ENCODE measurements at places on chromosomes 1 and 21. TPM values are rescaled to one million over a fixed set of nuclear protein-coding genes. Genes with fewer than 3 reads are reported as not detected.
A peak's percentile ranks its signal among the peaks of the same experiment; 100 is the strongest.

DNA sequence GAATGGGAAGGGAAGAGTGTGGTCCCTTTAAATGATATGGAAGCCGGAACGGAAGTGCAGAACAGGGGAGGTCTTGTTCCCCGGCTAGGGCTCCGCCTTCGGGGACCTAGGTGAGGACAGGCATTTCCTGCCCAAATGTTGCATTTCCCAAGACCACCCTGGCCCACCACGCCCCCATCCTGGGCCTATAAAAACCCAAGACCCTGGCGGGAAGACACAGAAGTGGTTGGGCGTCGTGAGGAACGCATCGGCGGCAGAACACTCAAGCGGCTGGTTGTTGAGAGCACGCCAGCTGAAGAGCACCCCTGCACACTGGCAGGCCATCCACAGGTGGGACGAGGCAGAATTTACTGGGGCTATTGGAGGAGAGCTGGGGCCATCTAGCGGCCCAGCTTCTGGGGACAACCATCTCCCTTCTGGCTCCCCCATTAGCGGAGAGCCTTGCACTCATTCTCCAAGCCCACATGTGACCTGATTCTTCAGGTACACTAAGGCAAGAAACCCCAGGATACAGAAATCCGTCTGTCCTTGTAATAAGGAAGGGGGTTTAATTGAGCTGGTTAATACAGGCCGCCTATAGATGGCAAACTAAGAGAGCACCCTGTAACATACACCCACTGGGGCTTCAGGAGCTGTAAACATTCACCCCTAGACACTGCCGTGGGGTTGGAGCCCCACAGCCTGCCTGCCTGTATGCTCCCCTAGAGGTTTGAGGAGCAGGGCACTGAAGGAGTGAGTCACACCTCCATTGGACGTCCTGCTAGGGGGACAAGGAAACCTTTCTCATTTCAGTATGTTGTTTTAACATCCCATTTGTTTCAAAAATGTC, 1327.9 kb downstream of the BRINP3 start:
- no peak for DNase-seq
- H3K27ac ChIP-seq = no peak overlapping the region
- H3K4me1 ChIP-seq = no peaks in the 10 kb centered on the region
- H3K4me3 ChIP-seq = peak overlapping the region; percentile 10

- H3K4me3 ChIP-seq = no peak overlapping the region
- no peaks in the 10 kb centered on the region for H3K36me3 ChIP-seq
- no peak overlapping the region for H3K27ac ChIP-seq
- no peaks in the 10 kb centered on the region for H3K27me3 ChIP-seq
These were observed 149.1 kb upstream of the L1TD1 start for GRCh38 chr1:62045574-62045973.

DNA sequence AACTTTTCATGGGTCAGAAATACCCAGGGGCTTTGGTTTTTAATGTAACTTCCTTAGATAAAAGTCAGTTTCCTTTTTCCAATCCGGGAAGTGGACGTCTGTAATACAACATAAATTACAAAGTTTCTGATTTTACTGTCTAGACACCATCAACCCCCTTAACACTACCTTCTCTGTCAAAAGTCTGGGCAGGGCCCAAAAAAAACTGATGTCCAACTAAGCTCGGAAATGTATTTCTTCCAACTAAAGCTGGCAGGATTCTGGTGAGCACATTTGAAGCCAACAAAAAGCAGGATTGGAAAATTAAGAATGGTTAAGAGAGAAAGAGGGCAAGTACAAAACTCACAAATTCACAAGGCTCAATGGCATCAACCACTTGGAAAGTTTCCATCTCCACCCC, 24.3 kb downstream of the DDAH1 start:
- no peak overlapping the region for H3K27ac ChIP-seq
- no peaks in the 10 kb centered on the region for H3K36me3 ChIP-seq
- H3K27me3 ChIP-seq = no peaks in the 10 kb centered on the region
- H3K4me3 ChIP-seq = no peak overlapping the region
- no peaks in the 10 kb centered on the region for H3K4me1 ChIP-seq
- no peak for DNase-seq

DNA sequence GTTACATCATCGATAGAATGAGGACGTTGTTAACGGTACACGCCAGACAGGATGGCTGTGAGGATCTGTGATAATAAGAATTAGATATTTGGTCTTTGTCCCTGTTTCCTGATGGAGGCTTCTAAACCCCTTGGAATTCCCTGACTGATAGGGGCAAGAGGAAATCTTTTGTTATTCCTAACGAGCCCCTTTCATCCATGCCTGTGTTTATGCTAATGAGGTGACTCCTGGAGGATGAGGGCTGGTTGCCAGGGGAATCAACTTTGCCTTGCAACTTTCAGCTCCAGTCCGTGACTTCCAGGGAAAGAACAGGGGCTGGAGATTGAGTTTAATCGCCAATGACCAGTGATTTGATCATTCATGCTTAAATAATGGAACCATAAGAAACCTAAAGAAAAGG, 39.3 kb upstream of the NLRP3 start:
- H3K27me3 ChIP-seq = no peaks in the 10 kb centered on the region
- no peaks in the 10 kb centered on the region for H3K4me1 ChIP-seq
- H3K36me3 ChIP-seq = no peaks in the 10 kb centered on the region
- DNase-seq = no peak
- H3K27ac ChIP-seq = no peak overlapping the region

- H3K27ac ChIP-seq = no peak overlapping the region
- H3K4me3 ChIP-seq = no peak overlapping the region
- H3K36me3 ChIP-seq = no peaks in the 10 kb centered on the region
- no peaks in the 10 kb centered on the region for H3K27me3 ChIP-seq
- DNase-seq = no peak
These were observed 42.2 kb downstream of the SPATA17 start for GRCh38 chr1:217673387-217673786.

- H3K36me3 ChIP-seq = no peaks in the 10 kb centered on the region
- no peak for DNase-seq
- H3K4me1 ChIP-seq = no peaks in the 10 kb centered on the region
- no peaks in the 10 kb centered on the region for H3K27me3 ChIP-seq
- H3K4me3 ChIP-seq = no peak overlapping the region
- no peak overlapping the region for H3K27ac ChIP-seq
These were observed 48.6 kb downstream of the MDM4 start for GRCh38 chr1:204564835-204565234.

DNA sequence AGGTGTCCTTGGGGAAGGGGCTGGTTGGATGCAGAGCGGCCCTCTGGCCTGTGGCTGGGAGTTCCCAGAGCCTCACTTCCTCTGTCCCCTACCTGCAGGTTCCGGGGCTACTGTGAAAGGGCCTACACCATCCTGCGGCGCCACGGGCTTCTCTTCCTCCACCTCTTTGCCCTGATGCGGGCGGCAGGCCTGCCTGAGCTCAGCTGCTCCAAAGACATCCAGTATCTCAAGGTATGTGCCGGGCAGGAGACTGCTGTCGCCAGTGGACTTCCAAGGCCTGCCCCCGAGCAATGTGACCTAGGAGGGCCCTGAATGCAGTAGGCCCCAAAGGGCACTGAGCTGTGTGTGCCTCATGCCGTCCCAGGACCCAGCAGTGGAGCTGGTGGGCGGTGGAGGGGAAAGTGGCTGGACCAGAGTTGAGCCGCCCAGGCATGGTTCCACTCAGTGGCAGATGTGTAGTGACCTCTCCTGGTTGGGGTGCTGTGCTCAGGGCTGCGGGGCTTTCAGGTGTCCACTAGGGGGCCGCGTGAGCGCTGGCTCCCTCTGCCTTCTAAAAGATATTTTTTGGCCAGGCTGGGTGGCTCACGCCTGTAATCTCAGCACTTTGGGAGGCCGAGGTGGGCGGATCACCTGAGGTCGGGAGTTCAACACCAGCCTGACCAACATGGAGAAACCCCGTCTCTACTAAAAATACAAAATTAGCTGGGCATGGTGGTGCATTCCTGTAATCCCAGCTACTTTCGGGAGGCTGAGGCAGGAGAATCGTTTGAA, 73.4 kb downstream of the PIK3CD start:
- no peak overlapping the region for H3K27ac ChIP-seq
- DNase-seq = peak; percentile 22
- H3K4me1 ChIP-seq = no peaks in the 10 kb centered on the region
- H3K27me3 ChIP-seq = no peaks in the 10 kb centered on the region
- no peaks in the 10 kb centered on the region for H3K36me3 ChIP-seq

DNA sequence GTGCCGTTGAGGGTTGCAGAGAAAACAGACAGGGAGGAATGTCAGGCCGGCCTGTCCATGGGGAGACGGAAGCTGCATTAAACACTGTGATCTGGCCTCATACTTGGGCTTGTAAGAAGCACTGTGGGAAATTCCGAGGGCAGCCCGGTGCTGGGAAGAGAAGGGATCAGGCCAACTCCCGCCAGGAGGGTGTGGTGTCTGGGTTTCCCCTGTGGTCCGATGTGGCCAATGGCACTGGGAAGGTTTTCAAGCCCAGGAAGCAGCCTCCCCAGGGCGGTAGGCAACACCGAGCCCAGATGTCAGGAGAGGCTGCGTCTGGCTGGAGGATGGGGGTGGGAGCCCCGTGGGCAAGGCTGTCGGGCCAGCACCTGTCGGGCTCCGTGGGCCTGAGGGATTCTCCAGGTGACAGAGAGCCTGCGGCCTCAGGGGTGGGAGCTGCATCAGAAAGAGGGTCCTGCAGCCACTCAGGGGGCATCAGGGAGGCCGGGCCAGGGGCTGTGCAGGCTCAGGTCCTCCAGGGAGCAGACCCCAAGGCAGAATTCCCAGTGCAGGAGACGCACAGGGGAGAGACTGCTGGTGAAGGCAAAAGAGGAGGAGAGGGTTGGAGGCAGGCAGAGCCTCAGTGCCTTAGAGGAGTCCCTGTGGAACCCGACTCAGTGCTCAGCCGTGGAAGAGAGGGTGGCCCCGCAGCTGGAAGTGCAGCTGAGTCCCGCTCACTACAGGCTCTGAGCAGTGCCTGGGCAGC, 8.4 kb downstream of the UBASH3A start:
- no peaks in the 10 kb centered on the region for H3K27me3 ChIP-seq
- DNase-seq = no peak
- no peak overlapping the region for H3K27ac ChIP-seq
- H3K4me3 ChIP-seq = no peak overlapping the region
- H3K36me3 ChIP-seq = no peaks in the 10 kb centered on the region

DNA sequence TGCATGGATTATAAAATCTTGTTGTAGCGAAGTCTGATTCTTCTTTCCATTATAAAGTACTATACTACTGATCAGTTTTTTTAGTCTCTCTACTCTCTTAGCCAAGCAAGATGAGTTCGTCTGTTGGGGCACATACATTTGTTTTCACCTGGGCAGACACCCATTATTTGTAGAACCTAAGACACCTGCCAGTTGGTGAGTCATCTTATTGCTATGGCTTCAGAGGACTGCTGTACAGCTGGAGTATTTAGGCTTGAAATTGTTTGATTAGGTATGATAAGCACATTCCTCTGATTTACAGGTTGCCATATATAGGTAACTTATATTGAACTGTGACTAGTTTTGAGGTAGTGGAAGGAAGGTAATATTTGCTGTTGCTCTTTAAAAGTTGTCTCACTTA, 17.2 kb downstream of the RBM15 start:
- H3K36me3 ChIP-seq = no peaks in the 10 kb centered on the region
- H3K4me1 ChIP-seq = no peaks in the 10 kb centered on the region
- no peak overlapping the region for H3K27ac ChIP-seq
- no peaks in the 10 kb centered on the region for H3K27me3 ChIP-seq

DNA sequence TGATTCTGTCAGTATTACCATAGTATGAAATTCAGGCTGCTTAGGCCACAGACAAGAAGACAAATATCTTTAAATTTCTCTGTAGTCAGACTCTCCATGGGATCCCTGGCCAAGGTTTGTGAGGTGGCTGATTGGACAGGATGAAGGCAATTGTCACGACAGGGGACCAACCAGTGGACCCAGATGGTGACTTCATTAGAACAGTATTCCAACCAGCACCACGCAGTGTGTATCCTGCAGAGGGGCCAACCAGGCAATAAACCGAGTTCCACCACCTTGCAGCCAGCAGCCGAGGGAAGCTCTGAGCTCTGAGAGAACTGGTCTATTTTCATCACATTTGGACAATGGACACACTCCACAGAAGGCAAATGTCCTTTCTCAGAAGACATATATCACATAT, 16.1 kb downstream of the DSCAM start:
- no peak overlapping the region for H3K4me3 ChIP-seq
- no peaks in the 10 kb centered on the region for H3K27me3 ChIP-seq
- H3K36me3 ChIP-seq = no peaks in the 10 kb centered on the region

- H3K36me3 ChIP-seq = no peaks in the 10 kb centered on the region
- H3K27me3 ChIP-seq = no peaks in the 10 kb centered on the region
- no peak for DNase-seq
- no peak overlapping the region for H3K27ac ChIP-seq
- no peaks in the 10 kb centered on the region for H3K4me1 ChIP-seq
- H3K4me3 ChIP-seq = no peak overlapping the region
These were observed 339.0 kb upstream of the B3GALT2 start for GRCh38 chr1:193525411-193525810.

- H3K4me1 ChIP-seq = no peaks in the 10 kb centered on the region
- H3K36me3 ChIP-seq = no peaks in the 10 kb centered on the region
- H3K27me3 ChIP-seq = peaks cover 19% of the 10 kb centered on the region
- H3K27ac ChIP-seq = no peak overlapping the region
- H3K4me3 ChIP-seq = no peak overlapping the region
These were observed 10.4 kb upstream of the FOXE3 start for GRCh38 chr1:47405697-47406096.

DNA sequence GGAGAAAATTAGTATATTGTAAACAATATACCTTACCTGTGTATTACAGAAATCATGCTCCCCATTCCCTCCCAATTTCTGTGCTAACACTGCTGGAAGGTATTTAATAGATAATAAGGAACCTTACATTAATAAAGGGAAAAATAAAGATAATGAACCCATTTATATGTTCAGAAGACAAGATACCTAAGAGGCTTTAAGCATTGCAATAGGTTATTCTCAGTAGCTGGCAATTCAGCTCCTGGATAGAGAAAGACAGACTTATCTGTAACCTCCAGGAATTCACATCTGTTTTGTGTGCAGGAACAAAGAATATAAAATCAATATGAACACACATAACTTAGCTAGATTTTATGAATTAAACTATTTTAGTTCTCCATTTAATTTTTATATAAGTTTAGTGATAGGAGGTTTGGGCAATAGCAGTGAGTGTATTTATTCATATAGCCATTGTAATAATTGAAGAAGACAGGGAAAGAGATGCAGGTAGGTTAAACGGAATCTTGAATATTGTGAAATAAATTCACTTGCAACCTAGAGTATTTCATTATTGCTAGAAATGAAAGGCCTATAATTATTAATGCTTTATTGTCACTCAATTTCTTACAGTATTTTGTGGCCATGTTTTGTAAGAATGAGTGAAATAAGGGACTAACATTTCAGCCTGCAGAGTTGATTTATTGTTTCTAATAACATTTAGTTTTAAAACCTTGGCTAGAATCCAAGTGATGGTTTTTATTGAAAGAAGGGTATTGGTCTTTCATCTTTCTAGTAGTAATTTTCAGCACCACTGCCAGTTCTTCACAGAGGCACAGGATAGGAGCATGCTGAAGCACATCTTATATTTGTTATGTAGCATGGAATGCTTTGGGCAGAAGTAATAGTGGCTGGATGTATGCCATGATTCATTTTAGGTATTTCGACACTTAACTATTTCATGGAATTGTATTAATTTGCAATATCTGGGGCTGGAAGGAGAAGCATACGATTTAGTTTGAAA, 1.5 kb downstream of the XPR1 start:
- H3K27ac ChIP-seq = no peak overlapping the region
- H3K4me3 ChIP-seq = peak overlapping the region; percentile 86
- H3K36me3 ChIP-seq = no peaks in the 10 kb centered on the region
- H3K27me3 ChIP-seq = no peaks in the 10 kb centered on the region
- peaks cover 29% of the 10 kb centered on the region for H3K4me1 ChIP-seq

PTGER3 gene
- total RNA-seq = 1.0 TPM

PFDN2 gene
- 42.5 TPM for total RNA-seq

LRIF1 gene
- total RNA-seq = 6.3 TPM

PRR9 gene
- total RNA-seq = not detected

PRAMEF12 gene
- total RNA-seq = not detected

Measured in left lung (tissue), 14 donors.